ENCODE measurements at places on chromosomes 7 and 10.

- H3K36me3 ChIP-seq, result no peaks in the 10 kb centered on the region
- no peaks in the 10 kb centered on the region for H3K27me3 ChIP-seq
- H3K4me1 ChIP-seq, result no peaks in the 10 kb centered on the region
- no peak for DNase-seq
Observed at GRCh38 chr7:85119934-85120333, 66.9 kb downstream of the SEMA3D start.

DNA sequence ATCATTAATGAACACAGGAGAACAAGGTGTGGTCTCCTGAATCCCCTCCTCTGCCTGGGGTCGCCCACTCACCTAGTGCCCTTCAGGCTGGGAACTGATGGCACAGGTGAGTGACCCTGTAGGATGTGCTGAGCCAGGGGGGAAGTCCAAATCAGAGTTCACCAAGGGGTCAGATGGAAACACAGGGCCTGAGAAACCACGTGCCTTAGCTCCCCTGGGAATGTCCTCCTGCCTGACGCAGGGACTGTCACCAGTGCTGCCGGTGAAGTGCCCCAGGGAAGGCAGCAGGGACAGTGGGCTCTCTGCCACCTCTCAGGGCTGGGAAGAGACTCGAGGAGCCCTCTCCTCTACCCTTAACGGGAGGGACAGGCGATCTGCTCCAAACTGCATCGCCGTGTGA, 5.8 kb upstream of the PYROXD2 start:
- DNase-seq, result no peak
- peaks cover 7% of the 10 kb centered on the region for H3K4me1 ChIP-seq
- no peak overlapping the region for H3K27ac ChIP-seq
- no peak overlapping the region for H3K4me3 ChIP-seq
- no peaks in the 10 kb centered on the region for H3K27me3 ChIP-seq

DNA sequence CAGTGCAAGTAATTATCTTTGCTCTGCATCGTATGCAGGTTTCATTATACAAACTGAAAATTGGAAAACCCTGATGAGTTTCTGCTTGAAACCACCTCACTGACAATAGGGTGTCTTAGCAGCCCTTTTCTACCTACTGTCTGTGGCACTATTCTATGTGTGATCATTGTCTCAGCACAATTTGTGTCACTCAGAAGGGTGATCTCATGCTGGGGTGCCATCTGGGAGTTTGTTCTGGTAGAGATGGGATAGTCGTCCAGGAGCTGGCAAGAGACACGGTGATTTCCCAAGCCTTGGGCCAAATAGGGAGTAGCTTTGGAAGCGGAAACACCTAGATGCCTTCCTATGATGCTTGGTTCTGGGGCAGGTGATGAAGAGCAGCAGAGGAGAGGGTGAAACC, 186.3 kb downstream of the FRMD4A start:
- no peaks in the 10 kb centered on the region for H3K4me1 ChIP-seq
- H3K4me3 ChIP-seq, result no peak overlapping the region
- no peaks in the 10 kb centered on the region for H3K36me3 ChIP-seq
- H3K27me3 ChIP-seq, result peaks cover 15% of the 10 kb centered on the region
- DNase-seq, result no peak
- no peak overlapping the region for H3K27ac ChIP-seq

GRCh38 chr10:29273478-29273877, 15.4 kb upstream of the LYZL1 start:
- H3K27me3 ChIP-seq, result no peaks in the 10 kb centered on the region
- H3K27ac ChIP-seq, result no peak overlapping the region
- DNase-seq, result no peak
- no peak overlapping the region for H3K4me3 ChIP-seq
- H3K36me3 ChIP-seq, result no peaks in the 10 kb centered on the region

- H3K27ac ChIP-seq, result peak overlapping the region; percentile 90
- peaks cover 39% of the 10 kb centered on the region for H3K4me1 ChIP-seq
Observed at GRCh38 chr7:101911800-101912715, 94.6 kb downstream of the CUX1 start.

DNA sequence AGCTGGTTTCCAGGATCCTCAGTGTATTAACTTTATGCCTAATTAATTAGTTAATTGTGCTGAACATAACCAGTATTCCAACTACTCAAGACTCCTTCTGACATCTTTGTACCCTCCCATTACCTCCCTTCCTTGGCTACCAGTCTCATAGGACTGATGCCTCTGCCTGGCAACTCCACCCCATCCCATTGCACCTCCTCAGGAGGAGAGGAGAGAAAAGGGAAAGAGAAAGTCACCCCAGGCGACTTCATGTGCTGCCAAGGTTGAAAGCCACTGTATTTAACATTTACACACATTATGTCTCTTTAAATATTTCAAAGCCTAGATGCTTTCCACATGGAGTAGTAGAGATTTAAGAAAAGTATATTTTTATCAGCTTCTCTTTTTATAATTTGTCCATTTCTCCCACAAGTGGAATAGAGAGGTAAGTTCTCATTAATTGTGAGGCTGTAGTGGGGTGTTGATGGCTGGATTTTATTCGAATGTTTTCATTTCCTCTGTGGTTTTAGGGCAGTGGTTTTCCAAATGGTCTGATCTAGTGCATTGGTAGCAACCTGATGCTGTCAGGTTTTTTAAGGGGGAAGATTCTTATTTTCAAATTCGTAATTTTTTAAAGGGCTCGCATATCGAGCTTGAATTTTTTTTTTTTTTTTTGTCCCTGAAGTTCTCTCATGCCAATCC, 148.0 kb downstream of the BICC1 start:
- no peak overlapping the region for H3K27ac ChIP-seq
- no peak overlapping the region for H3K4me3 ChIP-seq
- no peaks in the 10 kb centered on the region for H3K4me1 ChIP-seq
- no peaks in the 10 kb centered on the region for H3K27me3 ChIP-seq

DNA sequence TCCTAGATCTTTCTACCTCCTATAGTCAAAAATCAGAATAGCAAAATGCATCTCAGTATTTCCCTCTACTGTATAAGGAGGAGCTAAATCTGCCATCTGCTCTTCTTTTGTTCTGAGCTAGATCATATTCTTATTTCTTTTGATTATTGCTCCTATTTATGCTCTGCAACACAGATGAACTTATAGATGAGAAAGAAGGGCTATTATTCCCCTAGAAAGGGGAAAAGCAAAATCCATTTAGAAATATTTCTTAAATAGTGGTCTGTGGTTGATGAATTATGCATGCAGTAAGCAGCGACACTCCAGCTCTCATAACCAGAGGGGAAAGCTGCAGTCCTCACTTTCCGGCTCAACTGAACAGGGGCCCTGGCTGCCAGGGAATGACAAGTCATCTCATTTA, 207.3 kb upstream of the SORCS1 start:
- H3K36me3 ChIP-seq, result no peaks in the 10 kb centered on the region
- no peak overlapping the region for H3K27ac ChIP-seq
- no peaks in the 10 kb centered on the region for H3K27me3 ChIP-seq
- H3K4me1 ChIP-seq, result no peaks in the 10 kb centered on the region
- H3K4me3 ChIP-seq, result no peak overlapping the region

DNA sequence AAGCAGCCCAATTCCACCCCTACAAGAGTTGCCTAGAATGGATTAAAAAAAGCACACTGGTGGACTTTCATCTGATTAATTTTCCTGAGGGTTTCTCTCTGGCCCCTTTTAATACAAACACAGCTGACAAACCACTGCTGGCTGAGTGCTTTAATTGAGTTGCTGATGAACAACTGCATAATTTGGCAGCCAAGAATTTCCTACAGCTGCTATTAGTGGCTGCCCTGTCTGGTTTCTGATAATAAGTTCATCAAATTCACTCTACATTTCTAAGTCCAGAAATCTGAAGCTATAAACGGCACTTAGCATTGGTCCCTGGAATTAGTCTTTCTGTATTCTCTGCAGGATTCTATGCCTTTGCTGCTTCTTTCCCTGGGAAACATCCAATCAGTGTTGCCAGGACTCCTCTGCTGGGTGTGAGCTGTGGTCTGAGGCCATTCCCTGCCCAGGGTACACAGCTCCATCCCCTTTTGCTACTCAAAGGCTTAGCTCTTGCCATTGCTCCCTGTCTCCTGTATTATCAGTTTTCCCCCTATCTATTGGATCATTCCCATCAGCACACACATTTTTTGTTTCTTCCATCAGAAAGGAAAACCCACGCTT, 110.6 kb downstream of the LSM5 start:
- no peak overlapping the region for H3K27ac ChIP-seq
- no peaks in the 10 kb centered on the region for H3K36me3 ChIP-seq
- H3K27me3 ChIP-seq, result no peaks in the 10 kb centered on the region
- no peaks in the 10 kb centered on the region for H3K4me1 ChIP-seq
- H3K4me3 ChIP-seq, result no peak overlapping the region

DNA sequence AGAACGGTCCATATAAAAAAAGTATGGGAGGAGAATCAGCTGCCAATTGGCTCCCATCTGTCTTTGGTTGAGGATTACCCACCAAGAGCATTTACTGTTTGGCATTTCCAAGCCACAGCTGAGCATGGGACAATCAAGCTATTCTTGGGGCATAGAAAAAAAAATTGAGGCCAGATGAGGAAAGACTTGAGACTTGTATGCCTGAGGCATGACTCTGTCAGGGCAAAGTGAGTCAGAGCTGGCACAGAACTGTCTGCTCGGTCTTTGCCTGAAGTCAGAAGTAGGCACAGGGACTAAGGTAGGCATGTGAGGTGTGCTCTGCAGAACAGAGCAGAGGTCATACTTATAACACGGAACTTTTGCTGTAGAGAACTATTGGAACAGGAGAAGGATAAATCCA, 126.5 kb upstream of the CHRM2 start:
- no peak overlapping the region for H3K4me3 ChIP-seq
- H3K4me1 ChIP-seq, result no peaks in the 10 kb centered on the region
- no peaks in the 10 kb centered on the region for H3K27me3 ChIP-seq
- H3K36me3 ChIP-seq, result no peaks in the 10 kb centered on the region

DNA sequence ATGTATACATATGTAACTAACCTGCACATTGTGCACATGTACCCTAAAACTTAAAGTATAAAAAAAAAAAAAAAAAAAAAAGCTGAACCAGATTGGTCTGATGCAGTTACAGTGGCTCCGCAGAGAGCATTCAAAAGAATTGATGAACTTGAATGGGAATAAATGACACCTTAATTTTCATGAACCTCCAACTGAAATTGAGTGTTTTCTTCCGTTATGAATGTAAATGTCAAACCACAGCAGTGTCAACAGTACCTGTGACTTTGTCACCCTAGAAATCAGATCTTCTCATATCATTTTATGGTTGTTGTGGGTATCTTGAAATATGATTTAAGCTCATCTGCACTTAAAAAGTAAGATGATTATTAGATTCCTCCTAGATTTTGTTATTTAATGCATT, 32.7 kb upstream of the SRGN start:
- DNase-seq, result no peak
- H3K27ac ChIP-seq, result no peak overlapping the region
- H3K4me1 ChIP-seq, result no peaks in the 10 kb centered on the region
- no peak overlapping the region for H3K4me3 ChIP-seq
- H3K27me3 ChIP-seq, result no peaks in the 10 kb centered on the region

DNA sequence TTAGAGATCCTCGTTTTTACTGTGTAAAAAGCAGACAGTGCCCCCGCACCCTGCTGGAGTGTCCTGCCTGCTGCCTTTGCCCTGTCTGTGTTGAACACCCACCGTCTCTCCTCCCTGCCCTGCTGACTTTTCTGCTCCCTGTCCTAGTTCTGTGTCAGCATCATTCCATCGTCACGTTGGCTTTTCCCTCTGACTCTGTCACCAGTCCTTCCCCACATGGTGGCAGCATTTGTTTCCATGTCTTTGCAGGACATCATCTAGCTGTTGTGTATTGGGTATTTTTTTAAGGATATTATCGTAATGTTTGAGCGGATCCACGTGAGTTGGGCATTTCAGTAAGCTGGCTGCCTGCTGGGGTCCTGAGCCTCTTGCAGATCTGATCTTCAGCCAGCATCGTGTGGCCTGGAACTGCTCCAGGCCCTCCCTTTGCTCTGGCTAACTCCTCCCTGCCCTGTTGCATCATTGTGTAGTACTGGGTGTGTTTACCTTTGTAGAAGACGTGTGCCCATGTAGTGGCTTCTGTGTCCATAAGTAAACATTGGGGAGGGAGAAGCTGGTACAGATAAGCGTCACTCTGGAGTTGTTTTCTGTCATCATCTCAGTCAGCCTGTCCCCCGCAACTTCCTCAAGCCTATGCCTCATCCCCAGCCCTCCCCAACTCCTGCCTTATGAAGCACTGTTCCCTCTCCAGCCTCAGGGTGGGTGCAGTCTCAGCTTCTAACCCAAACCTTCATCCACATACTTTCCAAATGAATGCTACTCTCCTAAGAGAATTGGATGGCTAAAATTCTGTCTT, 44.3 kb downstream of the TRRAP start:
- H3K4me3 ChIP-seq, result no peak overlapping the region
- no peaks in the 10 kb centered on the region for H3K27me3 ChIP-seq
- no peaks in the 10 kb centered on the region for H3K36me3 ChIP-seq

- H3K36me3 ChIP-seq, result no peaks in the 10 kb centered on the region
- H3K27ac ChIP-seq, result no peak overlapping the region
- no peak overlapping the region for H3K4me3 ChIP-seq
Observed at GRCh38 chr10:84196941-84197340, 2.6 kb downstream of the CDHR1 start.

- no peaks in the 10 kb centered on the region for H3K27me3 ChIP-seq
- DNase-seq, result no peak
- H3K27ac ChIP-seq, result no peak overlapping the region
- H3K4me1 ChIP-seq, result no peaks in the 10 kb centered on the region
- H3K36me3 ChIP-seq, result no peaks in the 10 kb centered on the region
Observed at GRCh38 chr7:128876978-128877755, 14.5 kb downstream of the ATP6V1F start.

DNA sequence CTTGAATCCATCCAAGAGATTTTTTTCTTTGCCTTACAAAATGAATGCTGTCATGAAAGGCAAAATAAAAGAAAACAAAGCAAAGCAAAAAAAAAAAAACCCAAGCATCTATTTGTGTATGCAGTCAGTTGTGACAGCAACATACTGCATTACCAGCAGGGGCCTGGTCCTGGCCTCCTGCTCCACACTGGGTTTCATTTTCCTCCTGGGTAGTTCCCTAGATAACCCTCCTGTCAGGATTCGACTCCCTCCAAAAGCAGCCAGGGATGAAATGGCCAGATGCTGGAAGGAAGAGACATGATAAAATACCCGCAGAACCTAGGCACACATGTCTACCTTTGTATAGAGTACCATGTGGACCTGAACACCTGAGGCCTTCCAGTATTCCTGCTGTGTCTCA, 148.6 kb downstream of the NRCAM start:
- H3K36me3 ChIP-seq, result no peaks in the 10 kb centered on the region
- no peaks in the 10 kb centered on the region for H3K4me1 ChIP-seq
- no peak overlapping the region for H3K4me3 ChIP-seq
- no peak overlapping the region for H3K27ac ChIP-seq
- DNase-seq, result no peak

- no peaks in the 10 kb centered on the region for H3K27me3 ChIP-seq
- no peaks in the 10 kb centered on the region for H3K36me3 ChIP-seq
- H3K4me3 ChIP-seq, result no peak overlapping the region
- DNase-seq, result no peak
- peak overlapping the region; percentile 51 for H3K27ac ChIP-seq
- peaks cover 14% of the 10 kb centered on the region for H3K4me1 ChIP-seq
Observed at GRCh38 chr7:665736-666453, 60.6 kb upstream of the DNAAF5 start.

GRCh38 chr10:74276416-74276815, 125.4 kb downstream of the ADK start:
- no peaks in the 10 kb centered on the region for H3K4me1 ChIP-seq
- no peak for DNase-seq
- no peak overlapping the region for H3K27ac ChIP-seq
- H3K27me3 ChIP-seq, result no peaks in the 10 kb centered on the region
- no peaks in the 10 kb centered on the region for H3K36me3 ChIP-seq
- no peak overlapping the region for H3K4me3 ChIP-seq

- no peak overlapping the region for H3K27ac ChIP-seq
- H3K4me1 ChIP-seq, result no peaks in the 10 kb centered on the region
- no peaks in the 10 kb centered on the region for H3K36me3 ChIP-seq
Observed at GRCh38 chr10:17430647-17431355, 23.6 kb downstream of the ST8SIA6 start.
